ENCODE measurements at places on chromosomes 5 and 9.

GRCh38 chr5:135822286-135822685, 12.2 kb upstream of the SLC25A48 start:
- DNase-seq = no peak

DNA sequence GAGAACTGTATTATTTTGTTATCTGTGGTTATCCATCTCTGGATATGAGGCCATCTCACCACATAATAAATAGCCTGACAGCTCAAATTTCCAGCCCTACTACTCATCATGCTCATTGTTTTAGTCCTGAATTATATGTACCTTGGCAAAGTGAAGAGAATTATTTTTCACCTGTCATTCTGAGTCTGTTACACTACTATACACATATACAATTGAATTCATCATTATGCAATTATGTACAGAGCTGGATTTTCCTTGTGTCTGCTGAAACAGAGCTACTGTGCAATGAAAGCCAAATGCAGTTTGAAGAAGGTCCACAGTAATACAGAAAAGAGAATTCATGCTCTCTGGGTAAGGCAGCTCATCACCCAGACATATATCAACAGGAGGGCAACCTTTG, 28.5 kb downstream of the ESM1 start:
- no peak for DNase-seq

DNA sequence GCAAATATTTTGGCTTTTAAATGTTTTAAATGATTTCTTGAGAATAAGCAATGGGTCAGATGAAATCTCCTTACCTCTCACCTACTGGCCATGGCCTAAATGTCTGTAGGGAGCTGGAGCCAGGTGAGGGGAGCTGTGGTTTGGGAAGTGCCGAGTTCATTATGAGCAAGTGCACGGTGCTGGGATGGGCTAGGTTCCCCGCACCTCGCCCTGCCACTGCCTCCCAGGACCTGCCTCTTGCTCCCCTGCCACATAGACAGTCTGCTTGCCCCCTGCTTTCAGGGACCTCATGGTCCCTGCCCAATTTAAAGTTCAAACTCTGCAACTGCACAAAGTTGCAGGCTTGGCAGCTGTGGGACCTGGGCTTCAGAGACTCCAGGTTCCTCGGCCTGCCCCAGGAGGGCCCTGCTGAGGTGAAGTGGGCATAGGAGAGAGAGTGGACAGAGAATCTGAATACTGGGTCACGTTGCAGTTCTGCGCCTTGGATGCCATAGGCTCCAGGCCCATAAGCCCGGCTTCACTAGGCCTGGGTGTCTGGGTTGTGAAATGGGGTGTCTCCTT, 5.4 kb downstream of the OR13J1 start:
- no peak for DNase-seq

- peak; percentile 62 for DNase-seq
These were observed 16.2 kb upstream of the MAT2B start for GRCh38 chr5:163489055-163489744.

DNA sequence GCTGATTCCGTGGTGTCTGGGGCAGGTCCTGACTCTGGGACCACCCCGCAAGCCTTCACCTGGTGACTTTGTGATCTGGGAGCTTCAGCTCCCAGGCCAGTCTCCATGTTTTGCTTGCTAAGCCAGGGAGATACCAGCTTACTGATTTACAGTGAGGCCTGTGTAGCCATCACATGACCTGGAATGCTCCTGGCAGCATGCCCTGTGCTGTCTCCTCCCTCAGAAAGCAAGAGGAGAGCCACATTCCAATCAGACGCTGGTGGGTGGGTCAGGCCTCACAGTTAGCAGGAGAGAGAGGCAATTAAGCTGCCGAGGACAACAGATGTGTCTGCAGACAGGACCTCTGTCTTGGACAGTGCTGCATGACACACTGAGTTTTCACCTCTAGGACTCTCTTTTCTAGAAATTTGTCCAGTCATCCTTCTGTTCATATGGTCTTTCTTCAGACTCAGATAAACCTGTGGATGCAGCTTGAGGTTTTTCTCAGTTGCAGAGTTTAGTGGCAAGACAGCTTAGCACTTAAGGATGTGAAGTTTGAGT, 24.4 kb upstream of the GRPEL2 start:
- peak; percentile 87 for DNase-seq

- DNase-seq = no peak
These were observed 41.0 kb downstream of the TMEM38B start for GRCh38 chr9:105735366-105735765.

DNA sequence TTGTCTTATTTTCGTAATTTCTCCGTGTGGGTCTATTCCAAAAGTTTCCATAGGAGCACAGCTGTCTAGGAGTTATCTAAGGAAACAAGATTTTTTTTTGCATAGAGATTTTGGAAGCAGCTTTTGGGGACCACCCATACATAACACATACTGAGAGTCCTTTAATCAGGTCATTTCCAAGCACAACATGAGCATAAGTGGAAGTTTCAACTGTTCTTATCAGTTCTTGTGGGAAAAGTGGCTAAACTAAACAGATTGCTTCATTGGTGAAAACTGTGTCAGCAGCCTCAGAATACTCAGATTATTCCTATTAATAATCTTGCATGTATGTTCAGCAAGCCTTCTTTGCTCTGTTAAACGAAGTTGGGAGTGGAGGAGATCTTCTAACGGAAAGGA, 153.6 kb upstream of the TYRP1 start:
- DNase-seq = no peak

DNA sequence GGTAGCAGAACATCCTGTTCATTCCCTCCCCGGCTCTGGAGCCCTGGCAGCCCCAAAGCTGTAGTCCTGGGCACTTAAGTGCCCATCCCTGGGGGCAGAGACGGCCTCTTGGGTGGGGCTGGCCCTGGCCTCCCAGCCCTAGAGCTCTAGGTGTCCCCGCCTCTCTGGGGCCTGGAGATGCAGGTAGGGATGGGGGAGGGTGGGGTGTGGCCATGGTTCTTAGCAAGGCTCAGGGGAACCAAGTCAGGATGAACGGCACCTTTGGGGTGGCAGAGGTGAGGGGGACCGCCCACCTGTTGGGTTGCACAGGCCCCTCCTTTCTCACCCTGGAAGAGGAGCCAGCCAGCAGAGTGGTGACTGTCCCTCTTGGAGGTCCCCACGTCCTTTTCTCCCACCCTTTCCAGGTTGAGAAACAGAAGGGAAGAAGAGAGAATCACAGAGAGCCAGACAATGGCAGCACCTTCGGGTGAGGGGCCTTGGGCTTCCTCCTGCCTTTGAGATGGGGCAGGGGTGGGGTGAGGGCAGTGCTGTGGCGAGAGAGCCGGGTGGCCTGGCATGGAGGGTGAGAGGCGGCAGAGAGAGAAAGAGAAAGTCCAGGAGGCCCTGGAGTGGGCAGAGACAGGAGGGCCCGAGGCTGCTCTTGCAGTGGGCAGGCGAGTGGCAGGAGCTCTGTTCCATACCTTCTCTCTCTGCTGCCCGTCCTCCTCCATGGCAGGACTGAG, 2.3 kb downstream of the CRAT start:
- no peak for DNase-seq

Data from left lobe of liver (tissue), 2 donors.